ENCODE measurements at places on chromosomes 5 and 9. TPM values are rescaled to one million over a fixed set of nuclear protein-coding genes. Genes with fewer than 3 reads are reported as not detected.

The ARID3C gene
- 0.23 TPM for total RNA-seq

The GDA gene
- 0.39 TPM for total RNA-seq

The SKP2 gene
- 68.0 TPM for total RNA-seq

The IRGM gene
- 0.30 TPM for total RNA-seq

The CKMT2 gene
- 3.1 TPM for total RNA-seq

GRCh38 chr5:146218168-146218567 lies 14.8 kb downstream of the RBM27 start:
- no peak for DNase-seq

DNA sequence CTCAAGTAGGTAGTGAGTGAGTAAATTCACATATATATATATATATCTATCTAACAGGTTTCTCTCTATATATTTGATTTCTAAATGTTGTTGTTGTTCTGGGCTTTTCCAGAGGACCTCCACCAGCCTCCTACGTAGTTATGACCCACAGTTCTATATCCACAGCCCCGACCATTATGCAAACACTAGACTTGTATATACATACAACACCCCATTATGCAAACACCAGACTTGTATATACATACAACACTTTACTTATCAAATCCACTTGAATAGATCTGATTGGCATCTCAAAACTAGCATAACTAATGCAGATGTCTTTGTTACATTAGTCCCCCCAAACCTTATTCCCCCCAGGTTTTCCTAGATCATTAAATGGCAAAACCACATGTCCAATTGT lies 108.7 kb downstream of the JAKMIP2 start:
- DNase-seq = no peak

DNA sequence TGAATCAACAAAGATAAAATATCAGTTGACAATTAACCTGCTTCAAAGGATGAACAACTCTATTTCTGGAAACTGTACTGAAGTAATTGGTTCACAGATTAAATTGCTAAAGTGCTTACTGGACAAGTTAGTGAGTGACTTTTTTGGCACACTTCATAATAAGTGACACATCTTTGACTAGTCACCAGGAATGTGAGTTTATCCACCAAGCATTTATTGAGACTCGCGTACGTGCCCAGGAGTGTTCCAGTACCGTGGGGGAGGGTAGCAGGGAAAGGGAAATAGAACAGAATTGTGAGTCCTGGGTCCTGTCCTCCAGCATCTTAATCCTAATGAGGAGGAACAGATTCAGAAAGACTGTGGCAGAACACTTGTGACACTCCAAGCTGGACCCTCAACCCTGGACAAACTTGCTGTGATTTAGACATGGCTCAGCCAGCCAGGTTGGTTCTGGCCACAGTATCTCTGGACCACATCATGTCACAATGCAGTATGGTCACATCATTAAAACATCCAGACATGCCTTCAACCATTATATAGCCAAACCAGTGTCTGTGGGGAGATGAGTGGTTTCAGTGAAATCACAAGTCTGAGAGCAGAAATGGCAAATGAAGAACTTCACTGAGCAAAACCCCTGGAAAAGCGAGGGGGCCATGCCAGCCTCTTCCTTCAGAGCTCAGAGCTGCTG lies 623.1 kb downstream of the BNC2 start:
- DNase-seq = no peak

DNA sequence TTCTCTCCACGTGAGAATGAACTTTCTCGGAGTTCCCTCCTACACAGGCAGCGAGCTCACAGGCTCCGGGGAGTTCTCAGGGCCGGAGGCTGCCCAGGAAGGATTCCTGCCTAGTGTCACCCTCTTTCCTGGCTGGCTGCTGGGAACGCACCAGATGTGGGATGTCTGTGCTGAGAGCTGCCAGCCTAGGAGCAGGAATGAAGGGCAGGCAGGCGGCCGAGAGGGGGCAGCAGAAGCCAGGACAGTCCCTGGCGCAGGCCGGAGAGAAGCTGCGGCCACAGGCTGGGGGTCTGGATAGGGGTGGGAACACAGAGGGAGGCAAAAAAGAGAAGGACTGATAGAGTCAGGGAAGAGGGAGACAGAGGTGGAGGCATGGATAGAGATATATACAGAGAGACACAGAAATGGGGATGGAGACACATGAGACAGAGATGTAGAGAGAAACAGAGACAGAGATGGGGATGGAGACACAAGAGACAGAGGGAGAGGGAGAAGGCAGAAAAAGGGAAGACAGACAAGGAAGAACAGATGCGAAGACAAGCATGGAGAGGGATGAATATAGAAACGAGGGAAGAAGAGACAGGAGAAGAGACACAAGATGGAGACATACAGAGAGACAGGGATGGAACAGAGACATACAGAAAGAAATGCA lies 25.3 kb upstream of the ENHO start:
- DNase-seq = peak; percentile 88

DNA sequence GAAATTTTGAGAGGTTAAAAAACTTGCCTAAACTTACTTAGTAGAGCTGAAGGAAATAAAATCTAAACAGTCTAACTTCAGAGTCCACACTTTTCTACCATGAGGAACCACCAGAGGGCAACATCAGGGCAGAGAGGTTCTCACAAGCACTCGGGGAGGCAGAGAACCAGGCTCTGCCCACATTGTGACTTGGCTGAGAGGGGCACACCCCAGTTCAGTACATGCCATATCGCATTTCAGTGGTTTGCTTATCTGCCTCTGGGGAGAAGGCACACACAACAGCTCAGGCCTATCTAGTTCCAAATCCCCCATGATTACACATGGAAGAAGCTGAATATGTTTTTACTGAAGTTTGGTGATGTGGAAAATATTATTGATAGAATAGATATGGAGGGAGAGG lies 49.2 kb downstream of the EQTN start:
- peak; percentile 47 for DNase-seq

DNA sequence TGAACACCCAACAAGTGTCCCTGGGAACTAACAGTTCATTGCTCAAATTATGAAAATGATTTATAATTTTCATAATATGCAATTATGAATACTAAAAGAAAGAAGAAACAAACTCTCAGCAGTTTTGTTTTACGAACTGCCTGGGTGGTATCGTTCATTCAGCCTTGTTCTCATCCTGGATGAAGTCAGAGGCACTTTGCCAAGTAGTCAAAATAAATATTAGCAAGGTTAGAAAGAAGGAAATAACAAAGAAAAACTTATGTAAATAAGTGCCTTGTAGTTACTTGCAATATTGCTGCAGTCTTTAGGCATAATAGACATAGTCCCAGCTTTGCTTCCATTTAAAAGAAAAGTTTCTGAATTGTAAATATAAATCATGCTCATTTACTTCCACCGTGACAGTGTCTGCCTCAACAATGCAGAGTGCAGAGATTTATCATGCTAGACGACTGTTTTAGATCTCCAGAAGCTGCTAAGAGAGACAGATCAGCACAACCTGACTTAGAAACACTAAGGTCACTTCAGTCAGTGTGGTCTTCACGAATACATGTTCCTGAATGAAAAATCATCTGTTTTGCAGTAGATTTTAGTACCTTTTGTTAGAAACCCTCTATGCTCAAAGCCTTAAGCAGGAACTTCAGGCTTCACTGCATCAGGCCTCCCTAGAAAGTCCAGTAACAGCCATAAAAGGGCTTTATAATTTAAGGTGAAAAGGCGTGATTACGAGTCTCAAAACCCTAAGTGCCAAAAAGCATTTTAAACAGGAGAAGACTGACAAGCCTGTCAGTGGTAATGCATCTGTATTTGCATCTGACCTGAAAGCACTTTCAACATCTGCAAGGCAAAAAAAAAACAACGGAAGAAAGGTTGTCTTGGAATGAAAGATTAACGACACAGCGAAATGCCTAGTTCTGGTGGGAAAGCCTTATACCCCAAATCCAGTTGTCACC lies 92.1 kb downstream of the TMEM167A start:
- DNase-seq = no peak

GRCh38 chr9:134229466-134230091 lies 65.2 kb upstream of the RNU6ATAC start:
- no peak for DNase-seq

DNA sequence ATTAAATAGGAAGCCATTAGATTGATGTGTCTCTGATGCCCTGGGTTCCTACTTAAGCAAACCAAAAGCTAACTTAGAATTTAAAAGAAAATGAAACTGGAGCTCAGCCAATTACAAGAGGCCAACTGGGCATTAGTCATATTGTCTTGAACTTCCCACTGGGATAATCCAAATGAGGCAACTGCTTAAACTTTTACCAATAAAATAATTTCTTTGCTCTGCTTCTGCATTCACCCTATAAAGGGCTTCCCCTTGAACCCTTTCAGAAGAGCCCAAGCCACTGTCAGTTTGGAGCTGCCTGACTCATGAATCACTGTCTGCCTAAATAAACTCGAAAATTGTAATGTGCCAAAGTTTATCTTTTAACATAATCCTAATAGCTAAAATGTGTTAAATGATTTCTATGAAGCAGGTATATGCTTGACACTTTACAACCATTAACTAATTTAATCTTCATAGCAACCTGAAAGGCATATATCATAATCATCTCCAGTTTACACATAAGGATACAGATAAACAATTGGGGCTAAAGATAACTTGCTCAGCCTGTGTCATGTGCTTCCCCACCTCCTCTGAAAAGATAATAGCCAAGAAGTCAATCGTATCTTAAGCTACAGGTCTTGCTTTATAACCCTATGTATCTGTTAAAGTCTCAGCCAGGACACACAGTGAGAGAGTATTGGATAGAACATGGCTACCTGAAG lies 11.5 kb downstream of the GPR150 start:
- DNase-seq = no peak

DNA sequence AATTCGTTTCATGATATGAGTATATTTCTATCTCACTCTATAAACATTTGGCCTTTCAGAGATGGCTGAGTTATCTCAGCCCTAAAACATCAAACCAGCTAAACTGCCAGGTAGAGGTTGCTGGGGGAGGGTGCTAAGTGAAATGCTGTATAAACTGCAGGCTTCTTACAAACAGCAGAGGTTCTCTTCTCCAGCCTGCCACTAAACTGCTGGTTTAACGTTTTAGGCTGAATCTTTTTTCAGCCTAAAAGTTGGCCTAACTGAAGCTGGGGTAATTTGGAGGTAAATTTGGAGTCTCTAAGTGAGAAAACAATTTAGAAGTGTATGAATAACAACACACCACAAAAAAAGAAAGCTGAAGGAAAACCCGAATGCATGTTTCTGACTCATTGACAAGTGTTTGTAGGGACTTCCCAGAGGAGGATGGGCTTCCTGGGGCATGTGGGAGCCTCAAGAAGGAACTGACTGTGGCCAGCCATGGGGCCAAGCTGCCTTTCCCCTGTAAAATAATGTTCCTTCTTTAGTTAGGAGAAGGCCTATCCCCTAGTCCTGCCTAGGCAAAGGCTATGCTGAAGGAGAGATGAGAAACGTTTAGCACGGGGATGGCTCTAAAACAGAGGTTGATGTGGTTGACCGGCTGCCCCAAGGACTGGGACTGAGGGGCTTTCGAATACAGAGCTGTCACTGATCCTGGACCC lies 44.3 kb downstream of the SLC28A3 start:
- no peak for DNase-seq

DNA sequence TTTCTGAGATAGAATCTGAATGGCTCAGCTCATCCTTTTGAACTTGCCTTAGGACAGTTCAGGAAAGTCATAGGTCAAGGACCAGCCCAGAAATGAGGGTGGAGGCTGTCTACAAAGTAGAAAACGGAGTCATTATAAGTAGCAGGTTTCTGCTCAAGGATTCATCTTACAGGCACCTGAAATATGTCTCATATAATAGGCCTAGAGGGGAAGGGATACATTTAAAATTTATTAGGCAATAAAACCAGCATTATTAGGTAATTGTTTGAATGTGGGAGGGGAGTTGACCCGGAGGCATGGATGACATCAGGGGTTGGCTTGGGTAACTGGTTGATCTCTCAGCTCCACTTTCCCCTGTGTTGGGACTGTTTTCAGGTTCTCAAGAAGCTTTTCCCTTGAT lies 11.9 kb upstream of the GALNT10 start:
- no peak for DNase-seq

DNA sequence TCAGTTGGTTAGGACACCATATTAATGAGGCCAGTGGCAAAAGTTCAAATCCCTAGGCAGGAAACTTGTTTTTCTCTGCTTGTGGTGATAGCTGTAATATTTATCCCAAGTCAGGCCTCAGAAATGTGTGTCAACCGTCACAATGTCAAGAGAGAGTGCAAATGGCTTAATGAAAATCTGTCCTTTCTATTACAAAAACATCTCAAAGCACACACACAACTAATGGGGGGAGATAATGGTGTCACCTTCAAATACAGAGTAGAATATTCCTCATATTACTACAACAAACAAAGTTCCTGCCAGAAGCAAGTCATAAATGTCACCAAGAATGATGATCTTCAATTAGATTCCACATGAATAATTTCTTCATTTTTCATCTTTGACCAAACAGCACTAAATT lies 127.2 kb upstream of the MARCHF11 start:
- DNase-seq = no peak

- DNase-seq = peak; percentile 67
Observed at GRCh38 chr5:119255571-119256356, 100.1 kb upstream of the TNFAIP8 start.

DNA sequence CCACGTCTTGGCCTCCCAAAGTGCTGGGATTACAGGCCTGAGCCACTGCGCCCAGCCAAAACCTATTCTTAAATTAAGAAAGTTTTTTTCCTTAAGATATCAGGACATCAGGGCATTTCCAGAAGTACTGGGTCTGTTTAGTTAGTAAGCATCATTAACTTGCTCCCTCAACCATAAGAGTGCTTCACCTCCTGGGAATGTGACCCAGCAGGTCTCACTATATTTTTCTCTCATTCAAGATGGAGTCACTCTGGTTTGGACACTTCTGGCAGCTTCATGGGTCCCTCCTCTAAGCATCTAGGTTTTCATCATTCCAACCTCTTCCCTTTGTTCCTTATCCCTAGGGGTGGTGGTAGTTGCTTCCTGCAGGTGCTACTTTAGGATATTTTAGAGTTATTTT lies 10.3 kb upstream of the BRD3OS start:
- no peak for DNase-seq

DNA sequence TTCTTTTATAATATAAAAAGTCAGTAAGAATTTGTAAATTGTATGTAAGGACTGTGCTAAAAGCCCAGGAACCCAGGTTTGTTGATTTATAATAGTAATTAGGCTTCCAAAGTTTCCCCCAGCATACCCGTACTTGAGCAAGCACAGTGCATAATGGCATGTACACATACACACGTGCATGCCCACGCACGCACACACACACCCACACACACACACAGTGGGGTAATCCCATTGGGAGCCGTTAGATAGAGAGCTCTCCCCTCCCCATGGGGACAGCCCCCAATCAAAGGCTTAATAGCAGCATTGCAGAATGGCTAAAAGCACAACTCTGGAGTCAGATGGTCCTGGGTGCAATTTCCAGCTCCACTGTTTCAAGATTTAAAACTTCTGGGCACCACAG lies 319.7 kb upstream of the RFX3 start:
- DNase-seq = no peak

GRCh38 chr9:121744002-121744686 lies 92.7 kb downstream of the DAB2IP start:
- DNase-seq = peak; percentile 47

DNA sequence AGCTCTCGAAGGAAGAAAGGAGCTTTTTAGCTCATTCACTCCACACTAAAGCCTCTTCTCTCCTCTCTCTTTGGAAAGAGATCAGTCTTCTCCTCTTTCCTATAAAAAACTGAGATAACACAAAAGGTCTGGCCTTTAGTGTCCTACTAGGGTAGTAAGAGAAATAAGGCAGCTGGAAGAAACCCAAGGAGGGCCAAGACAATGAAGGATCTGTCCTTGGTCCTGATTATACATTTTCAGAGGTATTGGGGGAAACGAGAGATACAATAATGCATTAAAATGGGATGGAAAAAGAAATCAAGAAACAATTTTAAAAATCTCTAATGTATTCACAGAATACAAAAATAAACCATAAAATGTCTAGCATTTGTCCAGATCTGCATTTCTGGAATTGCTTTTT lies 184.0 kb downstream of the SLF1 start:
- no peak for DNase-seq

GRCh38 chr5:92330365-92330764 lies 947.2 kb upstream of the ARRDC3 start:
- no peak for DNase-seq

Data from WTC11 (cell line).